ENCODE measurements at places on chromosomes 16 and 17.
A peak's percentile ranks its signal among the peaks of the same experiment; 100 is the strongest.

GRCh38 chr17:77829843-77830799 lies 128.4 kb upstream of the TNRC6C start:
- DNase-seq: peak; percentile 86

- DNase-seq: no peak
Measured at GRCh38 chr17:72683506-72684404, 408.7 kb downstream of the SLC39A11 start.

- DNase-seq: no peak
Measured at GRCh38 chr17:9544221-9544620, 31.4 kb downstream of the STX8 start.

DNA sequence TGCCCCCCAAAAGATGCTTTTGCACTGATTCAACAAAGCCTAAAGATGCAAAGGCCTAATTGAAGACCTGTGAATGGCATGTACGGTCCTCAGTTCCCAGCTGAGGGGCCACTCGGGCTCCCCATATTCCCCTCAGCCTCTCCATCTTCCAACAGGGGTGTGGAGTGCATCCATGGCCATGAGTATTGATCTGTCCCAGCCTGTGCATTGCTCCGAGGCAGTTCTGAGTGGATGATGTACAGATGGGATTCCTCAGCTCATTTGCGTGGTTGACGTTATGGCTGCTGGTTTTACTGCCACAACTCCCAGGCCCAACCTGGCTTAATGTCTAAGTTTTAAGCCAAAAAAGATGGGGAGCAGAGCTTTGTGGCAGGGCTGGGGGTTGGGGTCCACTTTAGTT lies 162.7 kb upstream of the ZNF267 start:
- no peak for DNase-seq

DNA sequence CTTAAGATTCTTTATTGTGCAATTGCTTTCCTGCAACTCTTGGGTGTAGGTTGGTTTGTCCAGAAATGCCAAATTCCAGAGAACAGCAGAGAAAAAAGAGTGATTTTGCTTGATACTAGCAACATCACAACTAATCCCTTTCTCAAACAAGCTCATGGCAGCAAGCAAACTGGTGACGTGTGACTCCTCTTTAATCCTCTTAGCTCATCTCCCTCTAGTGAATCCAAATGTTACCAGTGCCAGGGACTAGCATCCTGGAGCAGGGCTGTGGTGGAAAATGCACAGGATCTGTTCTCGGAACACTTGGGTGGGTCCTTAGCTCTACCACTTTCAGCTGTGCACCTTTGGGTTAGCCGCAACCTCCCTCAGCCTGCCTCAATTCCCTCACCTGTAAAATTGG lies 204.0 kb upstream of the CCL2 start:
- no peak for DNase-seq

DNA sequence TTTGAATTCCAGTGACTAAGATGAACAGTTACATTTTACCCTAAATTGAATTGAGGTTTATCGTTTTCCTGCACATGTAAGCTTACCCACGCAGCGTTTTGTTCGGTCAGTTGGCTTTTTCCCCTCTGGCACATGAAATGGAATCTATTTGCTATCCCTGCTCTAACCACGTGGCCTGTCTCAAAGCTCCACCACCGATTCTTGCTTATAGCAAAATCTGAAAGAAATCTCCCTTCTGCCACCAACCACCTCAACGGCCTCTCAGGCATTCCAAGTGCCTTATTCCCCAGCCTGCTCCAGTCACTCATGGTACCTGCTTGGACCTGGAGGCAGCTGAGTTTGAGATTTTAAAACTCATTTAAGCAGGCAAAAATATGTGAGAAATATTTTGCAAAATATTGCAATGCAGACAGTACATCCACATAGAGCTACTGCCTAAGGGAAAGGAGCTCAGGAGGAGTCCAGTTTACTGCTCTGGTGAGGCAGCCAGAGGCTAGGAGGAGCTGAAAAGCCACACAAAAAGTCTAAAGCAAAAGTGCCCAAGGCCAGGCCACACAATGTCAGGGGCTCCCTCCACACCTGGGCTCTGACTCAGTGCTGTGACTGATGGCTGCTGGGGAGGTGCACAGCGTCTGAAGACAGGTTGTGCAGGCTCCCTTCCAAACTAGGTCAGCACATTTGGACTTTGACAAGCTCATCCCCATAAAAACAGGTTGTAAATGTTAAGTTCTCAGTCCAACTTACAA lies 26.4 kb downstream of the ARHGAP17 start:
- DNase-seq: peak; percentile 38

DNA sequence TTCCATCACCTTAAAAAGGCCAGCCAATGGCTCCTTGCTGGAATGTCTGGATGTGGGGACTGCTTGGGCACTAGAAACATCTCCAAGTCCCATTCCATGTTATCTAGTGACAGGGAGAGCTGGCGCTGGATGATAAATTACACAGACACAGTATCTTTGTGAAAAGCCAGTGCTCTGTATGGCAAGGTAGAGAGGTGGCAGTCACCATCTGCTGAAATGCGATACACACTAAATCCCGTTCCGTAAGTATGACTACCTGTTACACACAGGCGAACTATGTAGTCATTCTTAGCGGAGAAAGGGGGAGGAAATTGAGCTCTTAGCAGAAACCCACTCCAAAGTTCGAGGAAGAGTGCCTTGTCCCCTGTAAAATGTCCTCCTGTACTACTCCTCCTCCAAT lies 81.0 kb upstream of the MYOCD start:
- DNase-seq: no peak

DNA sequence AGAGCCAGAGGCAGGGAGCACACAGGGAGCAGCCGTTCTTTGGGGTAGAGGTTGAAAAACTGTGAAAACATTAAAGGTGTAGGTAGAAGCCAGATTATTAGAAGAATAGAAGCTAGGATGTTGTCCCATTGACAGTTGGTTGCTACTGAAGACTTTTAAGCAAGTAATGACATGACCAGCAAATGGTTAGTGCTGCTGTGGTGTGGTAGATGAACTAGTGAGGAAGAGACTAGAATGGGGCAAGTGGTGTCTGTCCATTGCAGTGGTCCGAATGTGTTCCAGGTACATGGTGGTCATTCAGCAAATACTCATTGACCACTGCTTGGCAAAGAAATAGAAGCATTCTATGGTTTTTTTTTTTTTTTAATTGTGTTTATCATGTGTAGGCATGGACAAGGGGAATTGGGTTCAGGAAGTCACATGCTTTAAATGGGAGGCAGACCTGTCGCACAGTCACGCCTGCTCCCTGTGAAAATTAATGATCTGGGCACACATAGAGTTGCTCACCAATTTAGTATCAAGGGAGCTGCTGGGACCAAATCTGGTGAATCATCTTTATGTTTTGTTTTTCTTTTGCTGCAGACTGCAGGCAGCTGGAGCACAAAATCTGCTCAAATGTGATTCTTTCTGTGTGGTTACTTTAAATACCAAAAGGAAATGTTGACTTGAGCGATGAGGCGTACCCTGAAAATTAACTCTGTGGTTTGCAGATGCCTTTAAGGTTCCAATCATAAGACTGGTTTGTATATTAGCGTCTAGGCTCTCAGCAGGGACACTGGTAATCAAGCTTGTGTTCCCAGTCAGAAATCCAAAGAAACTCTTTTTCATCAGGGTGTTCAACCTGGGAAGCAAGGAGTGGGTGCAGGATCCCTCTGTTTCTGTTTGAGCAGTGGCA lies 30.7 kb downstream of the YPEL2 start:
- DNase-seq: no peak

DNA sequence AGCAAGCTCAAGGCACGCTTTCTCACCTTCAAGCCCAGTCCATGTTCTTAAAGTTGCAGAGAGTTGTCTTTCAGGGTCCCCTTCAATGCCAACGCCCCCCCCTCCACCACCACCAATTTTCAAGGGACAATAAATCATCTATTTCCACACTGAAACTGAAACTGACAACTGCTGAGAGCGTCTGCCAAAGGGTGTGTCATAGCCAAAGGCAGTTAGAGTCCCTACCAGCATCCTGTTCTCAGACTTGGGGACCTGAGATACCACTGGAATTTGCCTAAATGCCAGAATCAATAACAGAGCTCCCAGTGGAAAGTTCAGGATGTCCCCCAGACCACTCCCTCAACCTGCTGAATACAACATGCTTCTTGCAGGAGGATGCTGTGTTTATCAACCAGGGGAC lies 133.2 kb upstream of the SOX9 start:
- no peak for DNase-seq

DNA sequence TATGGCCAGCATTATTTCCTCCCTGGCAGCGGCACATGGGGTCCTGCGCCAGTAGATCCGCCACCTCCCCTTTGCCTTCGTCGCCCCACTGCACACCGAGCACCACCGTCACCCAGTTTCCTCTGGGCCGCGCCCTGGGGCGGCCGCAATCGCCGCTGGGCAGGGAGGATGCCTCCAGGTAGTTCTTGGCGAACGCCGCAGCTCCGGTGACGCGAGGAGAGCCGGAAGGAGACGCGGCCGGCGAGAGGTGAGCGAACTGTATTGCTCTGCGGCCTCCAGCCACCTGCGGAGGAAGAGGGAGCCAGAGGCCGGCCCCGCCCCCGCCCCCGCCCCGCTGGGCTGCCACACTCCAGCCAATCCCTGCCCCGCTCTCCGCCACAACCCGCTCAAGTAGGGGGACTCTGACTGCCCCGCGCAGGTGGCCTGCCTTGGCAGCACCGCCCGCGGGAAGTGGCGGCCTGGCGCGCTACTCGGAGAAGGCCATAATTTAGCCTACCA lies 11.8 kb upstream of the SLFN13 start:
- no peak for DNase-seq

- no peak for DNase-seq
Measured at GRCh38 chr16:67091906-67092566, 17.7 kb upstream of the PHAF1 start.

GRCh38 chr16:2765462-2766404 lies 11.3 kb downstream of the ELOB start:
- DNase-seq: no peak

- no peak for DNase-seq
Measured at GRCh38 chr17:41494524-41494923, 4.8 kb upstream of the KRT36 start.

DNA sequence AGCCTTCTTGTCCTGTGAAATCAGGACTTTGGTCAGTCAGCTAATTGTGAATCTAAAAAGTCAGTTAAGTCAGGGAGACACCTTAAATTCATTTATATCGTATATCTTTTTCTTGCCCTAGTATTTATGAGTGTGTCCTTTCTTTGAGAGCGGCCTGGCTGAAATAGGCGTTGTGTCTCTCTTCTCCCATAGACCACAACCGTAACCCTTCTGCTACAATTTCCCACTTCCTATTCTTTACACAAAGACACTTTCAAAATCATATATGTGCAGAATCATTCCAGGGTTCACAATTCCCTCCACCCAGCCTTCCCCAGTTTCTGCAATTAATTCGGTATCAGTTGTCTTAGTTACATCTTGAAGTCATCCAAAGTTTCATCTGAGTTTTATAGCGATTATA lies 14.0 kb upstream of the COTL1 start:
- no peak for DNase-seq

DNA sequence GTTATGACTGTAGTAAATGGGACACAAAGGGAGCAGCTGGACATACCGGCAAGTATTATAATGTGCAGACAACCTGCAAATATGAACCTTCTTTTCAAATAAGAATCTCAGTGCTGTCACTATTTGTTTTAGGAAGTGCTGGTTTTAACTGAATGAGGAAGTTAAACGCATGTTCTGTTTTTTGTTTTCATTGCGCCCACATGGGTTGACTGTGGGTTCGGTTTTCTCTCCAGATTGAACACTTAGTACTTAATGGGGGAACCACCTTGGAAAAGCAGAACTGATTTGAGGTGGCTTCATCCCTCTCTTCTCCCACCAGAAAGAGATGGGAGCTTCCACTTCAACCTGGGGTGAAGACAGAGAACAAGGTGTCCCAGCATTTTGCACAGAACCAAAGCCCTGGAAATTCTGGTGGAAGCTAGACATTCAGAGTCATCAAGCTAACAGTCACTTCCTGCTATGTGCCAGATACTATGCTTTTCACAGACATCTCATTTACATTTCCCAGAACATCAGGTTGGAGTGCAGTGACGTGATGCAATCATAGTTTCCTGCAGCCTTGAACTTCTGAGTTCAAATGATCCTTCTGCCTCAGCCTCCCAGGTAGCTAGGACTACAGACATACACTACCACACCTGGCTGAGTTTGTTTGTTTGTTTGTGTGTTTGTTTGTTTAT lies 149.8 kb downstream of the CDH13 start:
- no peak for DNase-seq

- DNase-seq: peak; percentile 89
Measured at GRCh38 chr17:63433746-63434591, 12.1 kb downstream of the CYB561 start.

- no peak for DNase-seq
Measured at GRCh38 chr16:68077866-68078700, 7.1 kb upstream of the NFATC3 start.

GRCh38 chr17:12826431-12826830 lies 37.1 kb downstream of the ARHGAP44 start:
- no peak for DNase-seq

DNA sequence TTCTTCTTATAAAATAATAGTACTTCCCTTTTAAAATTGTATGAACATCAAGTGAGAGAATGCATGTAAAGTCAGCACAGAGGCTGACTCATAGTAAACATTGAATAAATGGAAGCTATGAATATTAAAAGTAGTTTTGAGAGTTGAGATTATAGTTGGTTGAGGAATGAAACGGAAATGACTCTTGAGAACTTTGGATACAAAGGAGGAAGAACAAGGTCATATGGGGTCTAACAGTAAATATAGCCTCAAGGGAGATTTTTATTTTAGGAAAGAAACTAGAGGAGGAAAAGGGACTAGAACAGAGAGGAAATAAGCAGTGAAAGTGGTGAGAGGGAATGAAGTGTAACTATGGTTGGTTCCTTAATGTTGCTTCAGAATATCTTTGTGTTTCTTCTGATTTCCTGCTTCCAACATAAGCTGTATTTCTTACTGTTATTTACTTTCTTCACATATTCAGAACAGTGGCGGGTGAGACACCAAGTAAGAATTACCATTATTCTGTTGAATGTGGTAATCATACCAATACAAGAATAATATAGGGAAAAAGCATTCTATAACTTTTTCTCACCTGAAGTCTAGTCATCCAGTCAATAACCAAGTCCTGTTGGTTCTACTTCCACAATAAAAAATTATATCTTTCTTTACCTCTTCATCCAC lies 165.1 kb downstream of the CHD9 start:
- DNase-seq: no peak

DNA sequence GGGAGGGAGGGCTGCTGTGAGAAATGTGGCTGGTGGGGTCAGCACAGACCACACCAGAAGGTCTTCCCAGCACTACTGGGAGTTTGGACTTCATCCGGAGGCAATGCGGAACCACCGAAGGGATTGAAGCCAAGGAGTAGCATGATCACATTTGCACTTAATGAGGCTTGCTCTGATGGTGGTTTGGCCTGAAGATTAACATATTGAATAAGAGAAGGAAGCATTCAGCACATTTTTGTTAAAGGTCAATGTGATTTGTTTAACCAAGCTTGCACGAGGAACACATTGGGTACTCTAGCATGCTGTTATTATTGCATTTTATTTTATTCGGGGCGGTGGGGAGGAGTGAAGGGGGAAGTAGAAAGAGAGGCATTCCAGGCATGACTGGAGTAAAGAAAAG lies 378.6 kb downstream of the UTP18 start:
- no peak for DNase-seq

- no peak for DNase-seq
Measured at GRCh38 chr17:64091116-64091515, 38.8 kb downstream of the ERN1 start.

Data from coronary artery (tissue), 2 donors.